ENCODE measurements at places on chromosomes 2 and 18. TPM values are rescaled to one million over a fixed set of nuclear protein-coding genes. Genes with fewer than 3 reads are reported as not detected.
A peak's percentile ranks its signal among the peaks of the same experiment; 100 is the strongest.

DPYSL5 gene
- total RNA-seq = under 0.01 TPM

GRCh38 chr2:130363479-130363878, 7.6 kb downstream of the PTPN18 start:
- DNase-seq = no peak

DNA sequence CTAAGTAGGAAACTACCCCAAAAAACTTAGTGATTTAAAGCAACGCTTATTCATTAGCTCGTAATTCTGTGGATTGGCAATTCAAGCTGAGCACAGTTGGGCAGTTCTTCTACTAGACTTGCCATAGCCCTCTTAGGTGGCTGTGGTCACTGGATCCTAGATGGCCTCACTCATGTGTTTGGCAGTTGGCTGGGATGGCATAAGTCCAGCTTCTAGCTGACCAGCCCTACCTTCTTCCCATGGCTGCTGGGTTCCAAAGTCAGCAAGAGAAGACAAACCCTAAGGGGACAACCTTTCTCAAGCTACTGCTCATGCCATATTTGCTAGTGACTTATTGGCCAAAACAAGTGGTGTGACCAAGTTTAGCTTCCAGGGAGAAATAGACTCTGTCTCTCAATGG, 95.3 kb downstream of the COPS8 start:
- DNase-seq = no peak

MAP4K3 gene
- total RNA-seq = 11.5 TPM

TUBB8B gene
- total RNA-seq = not detected

DNA sequence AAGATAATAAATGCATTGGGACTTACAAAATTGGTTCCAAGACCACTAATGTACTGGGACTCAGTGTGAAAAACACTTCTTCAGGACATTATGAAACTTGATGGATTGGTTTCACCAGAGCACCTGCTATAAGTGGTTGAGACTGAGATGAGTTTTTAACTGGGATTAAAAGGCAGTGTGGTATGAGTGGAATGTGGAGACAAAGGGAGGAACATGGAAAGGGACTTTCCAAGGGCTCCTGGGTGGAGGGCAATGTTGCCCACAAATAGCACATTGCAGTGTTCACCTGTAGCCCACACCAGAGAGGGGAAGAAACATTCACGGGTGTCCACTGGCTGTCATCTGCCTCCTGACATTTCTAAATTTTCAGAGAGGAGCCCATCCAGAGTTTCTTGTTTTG, 253.3 kb upstream of the TANK start:
- no peak for DNase-seq

DNA sequence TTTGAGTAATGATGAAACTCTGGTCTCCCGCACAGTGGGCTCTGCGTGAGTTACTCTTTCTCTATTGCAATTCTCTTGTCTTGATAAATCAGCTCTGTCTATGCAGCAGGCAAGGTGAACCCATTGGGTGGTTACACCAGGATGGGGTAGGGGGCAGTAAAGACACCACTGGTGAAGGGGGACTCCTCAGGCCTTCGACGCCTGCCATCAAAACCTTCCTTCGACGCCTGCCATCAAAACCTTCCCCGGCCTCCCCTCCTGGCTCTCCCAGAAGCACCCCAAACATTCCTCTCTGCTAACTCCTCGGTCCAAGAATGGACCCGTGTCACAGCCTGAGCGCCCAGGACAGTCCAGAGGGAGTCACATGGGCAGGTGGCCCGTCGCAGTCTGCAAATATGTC, 4.8 kb upstream of the STARD7 start:
- no peak for DNase-seq

CLEC4F gene
- 0.13 TPM for total RNA-seq

GRCh38 chr2:179460181-179460929, 195.7 kb upstream of the SESTD1 start:
- peak; percentile 74 for DNase-seq

AGXT gene
- total RNA-seq = not detected

DNA sequence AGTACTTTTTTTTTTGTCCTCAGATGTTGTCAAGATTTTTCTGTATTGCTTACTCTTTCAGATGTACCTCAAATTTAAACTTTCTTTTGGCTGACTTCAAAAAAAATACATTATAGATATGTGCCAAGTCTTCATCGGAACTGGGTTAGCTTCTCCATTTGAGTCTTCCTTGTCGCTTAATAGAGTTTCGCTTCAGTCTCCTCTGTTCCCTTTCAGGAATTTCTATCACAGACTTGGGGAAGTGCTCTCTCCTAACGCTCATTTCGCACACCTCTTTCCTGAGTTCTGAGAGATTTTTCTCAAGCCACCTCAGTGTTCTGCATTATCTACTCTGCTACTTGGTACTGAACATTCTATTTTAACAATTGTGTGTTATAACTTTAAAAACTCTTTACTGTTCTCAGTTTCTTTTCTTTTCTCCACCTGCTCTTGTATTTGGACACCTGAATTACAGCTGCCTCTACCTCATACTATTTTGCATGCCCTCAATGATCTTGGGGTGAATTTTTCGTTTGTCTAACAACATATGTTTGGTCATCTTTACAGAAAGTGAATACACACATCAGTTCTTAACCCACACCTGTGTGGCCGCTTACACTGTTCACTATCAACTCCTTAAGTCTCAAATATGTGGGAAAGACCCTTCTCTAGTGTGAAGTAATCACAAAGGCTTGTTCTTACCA, 16.5 kb downstream of the PTPN2 start:
- DNase-seq = no peak

SERPINB7 gene
- total RNA-seq = not detected

OR6B2 gene
- not detected for total RNA-seq

WDR33 gene
- total RNA-seq = 22.0 TPM

NYAP2 gene
- not detected for total RNA-seq

Data from dermis microvascular lymphatic vessel endothelial cell (primary cell).